ENCODE measurements at places on chromosomes 6 and 20.

DNA sequence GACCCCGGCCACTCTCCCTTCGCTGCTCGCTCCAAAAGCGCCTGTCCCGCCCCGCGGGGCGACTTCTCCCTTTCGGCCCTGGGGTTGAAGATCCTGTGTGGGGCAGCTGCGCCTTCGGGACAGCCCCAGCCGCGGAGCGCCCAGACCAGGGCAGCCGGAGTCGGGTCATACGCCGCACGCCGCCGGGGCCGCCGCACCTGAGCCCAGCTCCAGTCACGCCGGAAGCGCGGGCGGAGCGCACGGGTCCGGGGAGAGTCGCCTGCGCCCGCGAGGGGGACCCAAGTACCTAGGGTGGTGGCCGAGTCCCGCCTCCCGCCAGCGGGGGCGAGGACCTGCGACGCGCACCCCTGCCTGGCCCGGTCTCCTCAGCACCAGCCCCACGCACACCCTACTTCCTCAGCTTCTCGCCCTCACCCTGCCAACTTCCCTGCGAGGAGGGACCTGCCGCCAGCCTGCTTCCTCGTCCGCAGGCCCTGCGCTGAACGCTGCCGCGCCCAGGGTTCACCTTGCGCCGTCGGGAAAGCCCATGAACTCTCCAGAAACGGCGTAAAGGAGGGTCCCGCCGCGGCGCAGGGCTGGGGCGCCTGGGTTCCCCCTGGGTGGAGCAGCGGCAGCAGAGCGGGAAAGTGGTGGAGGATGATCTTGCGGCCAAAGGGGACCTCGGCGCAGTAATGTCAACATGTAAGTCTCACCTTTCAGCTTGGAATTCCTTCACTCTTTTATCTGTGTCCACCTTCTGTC lies at the start of gene ADGRG6:
Gene ADGRG6, plus strand, starts transcription at position 357 of the 741 bp plus-strand sequence. Its CDS starts 323 bp downstream, at position 680.
- DNase-seq, result no peak

DNA sequence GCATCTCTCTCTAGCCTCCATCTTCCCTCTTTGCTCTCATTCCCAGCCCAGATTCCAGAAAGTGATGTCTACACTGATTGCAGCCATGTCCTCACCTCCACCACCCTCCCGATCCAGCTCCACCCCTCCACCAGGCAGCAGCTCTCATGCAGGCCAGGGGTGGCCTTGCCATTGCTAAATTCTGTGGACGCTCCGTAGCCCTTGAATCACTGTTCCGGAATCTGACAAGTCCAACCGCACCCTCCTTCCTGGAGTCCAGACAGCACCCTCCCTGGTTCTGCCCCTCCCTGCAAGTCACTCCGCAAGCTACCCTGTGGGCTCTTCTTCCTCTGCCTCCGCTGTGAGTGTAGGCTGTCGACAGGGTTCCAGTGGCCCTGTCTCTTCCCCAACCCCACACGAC lies 26.2 kb downstream of the TNXB start:
- peak; percentile 96 for DNase-seq

DNA sequence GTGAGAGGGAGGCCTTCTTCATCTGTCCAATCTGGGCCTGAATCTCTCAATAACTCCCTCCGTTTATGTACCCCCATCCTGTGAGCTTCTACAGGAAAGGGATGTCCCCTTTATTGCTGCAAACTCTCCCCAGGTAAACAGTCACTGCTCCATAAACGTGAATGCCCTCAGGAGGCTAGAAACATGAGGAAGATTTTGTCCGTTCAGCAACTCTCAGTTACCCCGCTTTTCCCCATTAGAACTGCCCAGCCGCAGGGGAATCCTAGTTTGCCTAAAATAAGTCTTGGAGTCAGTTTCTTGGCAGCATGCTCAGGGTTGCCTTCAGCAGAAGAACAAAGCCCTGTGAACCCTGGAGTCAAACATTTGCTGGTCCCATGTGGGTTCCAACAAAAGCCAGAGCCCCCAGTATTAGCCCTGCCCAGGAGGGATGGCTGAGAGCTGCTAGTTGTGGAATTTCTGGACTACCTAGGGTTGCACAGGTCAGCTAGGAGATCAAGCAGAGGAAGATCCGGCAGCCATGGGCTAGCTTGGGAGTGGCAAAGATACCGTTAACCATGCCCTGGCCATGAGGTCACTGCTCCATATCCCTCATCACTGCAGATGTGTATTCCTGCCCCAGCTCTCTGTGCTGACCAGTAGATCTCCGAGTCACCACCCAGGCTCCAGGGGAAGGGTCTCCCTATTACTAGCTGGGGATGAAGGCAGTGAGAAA lies 640 bp downstream of the LRRN4 start:
- no peak for DNase-seq

GRCh38 chr6:111850295-111850937 lies 22.8 kb downstream of the FYN start:
- no peak for DNase-seq

GRCh38 chr20:44596010-44596409 lies 13.6 kb downstream of the PKIG start:
- no peak for DNase-seq

DNA sequence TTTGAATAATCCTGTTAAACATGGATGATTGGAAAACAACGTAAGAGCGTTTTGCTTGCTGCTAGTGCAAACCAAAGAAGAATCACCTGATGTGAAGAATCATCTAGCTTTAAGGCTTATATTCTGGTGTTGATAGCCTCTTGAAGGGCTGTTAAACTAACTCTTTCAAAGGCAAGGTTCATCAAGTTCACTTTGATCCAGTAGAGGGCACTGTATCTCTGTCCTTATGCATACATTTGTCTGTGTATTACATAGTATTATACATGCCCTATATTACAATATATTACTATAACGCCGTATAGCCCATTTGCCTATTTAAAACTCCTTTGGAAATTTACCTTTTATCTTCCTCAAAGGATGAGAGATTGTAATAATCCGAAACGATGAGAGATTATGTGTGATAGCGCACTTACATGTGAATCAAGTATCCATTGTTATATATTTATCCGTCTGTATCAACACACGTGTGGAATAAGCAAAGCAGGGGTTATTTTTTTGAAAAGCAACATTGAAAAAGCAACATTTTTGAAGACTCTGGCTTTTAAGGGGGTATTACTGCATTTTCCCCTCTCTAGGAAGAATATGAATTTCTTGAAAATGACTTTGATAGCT lies 50.8 kb upstream of the NRN1 start:
- DNase-seq, result peak; percentile 30

GRCh38 chr6:144094731-144095133 lies 641 bp downstream of the SF3B5 start:
- no peak for DNase-seq

- DNase-seq, result peak; percentile 14
Observed at GRCh38 chr6:125154118-125154760, 666 bp downstream of the TPD52L1 start.

All from fibroblast of the aortic adventitia (primary cell).